ENCODE measurements at places on chromosomes 6 and 20. TPM values are rescaled to one million over a fixed set of nuclear protein-coding genes. Genes with fewer than 3 reads are reported as not detected.

- no peak for DNase-seq
Measured at GRCh38 chr20:60117065-60117464, 158.8 kb downstream of the CDH26 start.

- DNase-seq = no peak
Measured at GRCh38 chr6:169783971-169784820, 32.8 kb downstream of the ERMARD start.

DNA sequence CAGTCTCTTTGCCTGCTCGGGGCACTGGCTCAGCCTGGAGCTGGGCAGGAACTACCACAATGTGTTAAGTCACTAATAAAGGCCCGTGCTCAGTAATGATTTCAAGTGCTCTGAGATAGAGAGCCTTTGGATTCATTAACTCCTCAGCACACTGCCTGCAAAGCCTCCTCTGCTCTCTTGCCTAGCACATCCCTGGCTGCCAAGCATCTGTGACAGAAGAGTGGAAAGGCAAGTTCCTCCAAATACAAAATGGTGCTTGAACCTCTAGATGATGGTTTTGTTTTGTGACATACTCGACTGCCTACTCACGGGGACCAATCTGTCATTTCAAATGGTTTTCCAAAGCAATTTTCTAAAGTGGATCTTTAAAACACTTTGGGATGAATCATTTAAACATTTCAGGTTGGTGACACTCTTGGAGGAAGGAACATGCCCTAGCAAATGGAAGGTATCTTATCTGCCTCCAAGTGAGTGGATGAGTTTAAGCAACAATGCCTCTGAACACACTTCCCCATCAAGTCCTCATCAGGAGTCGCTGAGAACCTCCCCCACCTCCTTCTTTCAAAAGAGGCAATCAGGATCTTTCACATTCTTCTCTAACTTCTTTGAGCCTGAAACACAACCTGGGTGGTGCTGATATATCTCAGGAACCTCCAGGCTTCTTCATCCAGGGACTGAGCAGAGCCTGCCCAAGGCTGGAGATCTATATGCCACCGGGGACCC lies 35.8 kb downstream of the METTL24 start:
- DNase-seq = no peak

DNA sequence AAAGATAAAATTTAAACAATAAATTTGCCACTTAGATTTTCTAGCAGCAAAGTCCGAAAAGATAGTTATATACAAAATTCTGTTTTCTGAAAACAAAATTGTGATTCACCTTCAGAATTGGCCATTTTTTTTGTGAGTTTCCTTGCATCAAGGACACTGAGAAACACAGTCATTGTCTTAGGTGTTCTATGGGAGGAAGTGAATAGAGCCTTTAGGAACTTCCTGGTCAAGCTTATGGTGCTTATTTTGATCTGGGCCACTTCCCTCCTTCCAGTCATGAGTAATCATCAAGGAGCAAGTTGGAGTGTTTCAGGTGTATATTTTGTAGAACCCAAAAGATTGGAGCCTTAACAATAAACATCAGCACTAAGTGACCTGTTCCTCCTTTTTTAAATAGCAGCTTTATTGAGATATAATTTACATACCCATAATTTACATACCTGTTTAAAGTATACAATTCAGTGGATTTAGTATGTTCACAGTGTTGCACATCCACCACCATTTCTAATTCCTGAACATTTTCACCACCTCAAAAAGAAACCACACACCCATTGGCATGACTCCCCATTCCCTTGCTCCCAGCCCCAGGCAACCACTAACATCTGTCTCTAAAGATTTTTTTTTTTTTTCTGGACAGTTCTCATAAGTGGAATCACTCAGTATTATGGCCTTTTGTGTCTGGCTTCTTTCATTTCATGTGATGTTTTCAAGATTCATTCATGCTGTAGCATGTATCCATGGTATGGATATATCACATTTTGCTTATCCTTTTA lies 17.6 kb downstream of the TMEM74B start:
- DNase-seq = peak; percentile 10

DNA sequence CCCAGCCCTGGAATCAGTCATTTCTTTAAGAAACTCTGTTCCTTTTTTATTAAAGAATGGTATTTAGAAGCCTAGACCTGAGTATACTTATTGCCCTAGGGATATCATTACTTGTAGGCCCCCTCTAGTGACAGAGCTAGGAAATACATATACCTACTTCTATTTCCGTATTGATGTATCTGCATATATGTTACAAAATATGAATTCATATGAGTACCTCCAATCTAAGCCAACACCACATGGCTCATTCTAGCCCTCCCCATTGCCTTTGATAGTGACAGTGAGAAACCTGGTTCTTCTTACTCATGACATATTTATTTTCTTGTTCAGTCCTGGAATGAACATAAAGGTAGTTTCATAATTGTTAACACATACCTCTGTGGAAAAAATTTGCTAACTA lies 137.2 kb downstream of the FARS2 start:
- DNase-seq = peak; percentile 29

GRCh38 chr6:41258196-41258493 lies 28.3 kb downstream of the TREM1 start:
- DNase-seq = no peak

GRCh38 chr20:10708351-10709185 lies 34.8 kb upstream of the JAG1 start:
- peak; percentile 23 for DNase-seq

GRCh38 chr20:19947611-19948264 lies 69.4 kb upstream of the NAA20 start:
- peak; percentile 73 for DNase-seq

GRCh38 chr6:88780714-88781389 lies 182.6 kb downstream of the RNGTT start:
- DNase-seq = peak; percentile 58

DNA sequence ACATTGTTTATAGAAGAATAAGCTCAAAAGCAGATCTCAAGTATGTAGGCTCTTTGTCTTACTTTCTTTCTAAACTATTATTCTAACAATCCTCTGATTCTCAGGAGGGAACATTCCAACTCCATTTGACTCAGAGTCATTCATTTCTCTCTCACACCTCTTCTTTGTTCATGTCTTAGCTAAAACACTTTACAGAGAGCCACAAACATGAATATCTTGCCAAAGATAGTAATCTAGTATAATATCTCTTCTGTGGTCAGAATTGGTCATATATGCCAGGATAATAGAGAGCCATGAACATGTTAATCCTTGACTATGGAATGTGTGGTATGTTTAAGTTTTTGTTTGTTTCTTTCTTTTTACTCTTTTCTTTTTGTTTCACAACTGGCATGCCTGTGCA lies 456.0 kb upstream of the PTCHD4 start:
- DNase-seq = peak; percentile 27

- no peak for DNase-seq
Measured at GRCh38 chr20:46690219-46691106, 1.2 kb upstream of the TP53RK start.

DNA sequence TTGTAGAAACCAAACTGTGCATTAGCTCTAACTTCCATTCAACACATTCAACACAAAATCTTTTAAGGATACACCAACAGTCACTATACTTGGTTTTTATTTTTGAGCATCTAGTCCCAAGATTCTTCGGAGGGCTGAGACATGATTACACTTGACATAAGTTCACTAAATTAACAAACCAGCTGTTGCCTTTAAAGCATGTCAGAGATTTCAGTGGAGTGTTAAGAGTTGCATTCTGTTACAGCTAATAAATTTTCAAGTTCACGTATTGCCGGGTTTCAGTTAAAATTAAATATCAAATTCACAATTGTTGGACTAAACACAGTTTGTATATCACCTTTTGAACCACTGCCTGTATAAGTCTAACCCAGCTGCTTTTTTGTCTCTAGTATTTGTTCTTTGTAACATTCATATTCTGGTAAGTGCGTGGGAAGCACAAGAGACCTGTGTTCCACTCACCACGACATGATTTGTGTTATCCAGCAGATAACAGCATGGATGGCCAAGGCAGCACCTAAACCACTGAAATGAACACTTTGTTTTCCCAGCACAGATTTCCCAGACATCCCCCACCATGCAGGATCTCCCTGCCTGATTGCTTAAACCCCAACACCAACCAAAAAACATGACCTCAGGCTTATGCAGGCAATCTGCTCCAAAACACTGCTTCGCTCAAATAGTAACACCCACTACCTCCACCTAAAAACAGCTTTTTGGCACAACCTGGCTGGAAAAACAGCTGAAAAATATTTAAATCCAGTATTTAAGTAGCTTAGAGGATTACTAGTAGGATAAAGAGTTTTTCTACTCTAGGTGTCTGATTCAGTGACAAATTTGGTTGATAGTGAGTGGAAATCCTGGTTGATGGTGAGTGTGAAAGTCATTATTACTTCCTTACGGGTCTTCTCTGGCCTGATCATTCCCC lies 286.5 kb upstream of the NT5E start:
- DNase-seq = no peak

DNA sequence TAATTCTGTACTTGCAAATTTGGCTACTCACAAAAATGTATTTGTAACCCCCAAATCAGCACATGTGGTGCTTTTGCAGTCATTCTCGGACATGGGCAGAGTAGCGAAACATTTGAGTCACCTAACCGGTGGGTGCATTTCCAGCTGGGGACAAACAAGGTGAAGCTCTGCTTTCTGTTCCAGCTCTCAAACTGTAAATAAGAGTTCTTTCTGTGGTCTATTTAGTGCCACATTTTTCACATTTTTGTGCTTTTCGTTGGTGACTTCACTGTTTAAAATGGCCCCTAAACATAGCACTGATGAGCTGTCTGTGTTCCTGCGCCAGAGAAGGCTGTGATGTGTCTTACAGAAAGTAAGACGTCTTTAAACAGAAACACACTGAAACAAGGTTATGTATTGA lies 244.5 kb downstream of the CDC5L start:
- DNase-seq = no peak

DNA sequence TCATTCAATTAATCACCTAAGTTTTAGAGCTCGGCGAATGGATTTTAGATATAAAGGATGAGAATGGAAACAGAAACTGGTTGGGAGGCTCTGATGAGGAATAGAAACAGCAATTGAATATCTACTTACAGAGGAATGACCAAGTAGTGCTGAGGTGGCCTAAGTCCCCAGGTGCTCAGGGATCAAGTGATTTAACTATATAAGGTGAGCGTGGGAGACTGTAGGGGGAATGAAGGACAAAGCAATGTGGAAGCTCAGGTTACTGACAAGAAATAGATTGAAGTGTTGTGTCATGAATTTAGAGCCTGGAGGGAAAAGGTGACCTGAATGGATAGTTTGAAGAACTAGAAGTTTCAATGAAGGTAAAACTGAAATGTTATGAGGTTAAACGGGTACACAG lies 495.4 kb upstream of the SOX4 start:
- DNase-seq = no peak

- DNase-seq = no peak
Measured at GRCh38 chr6:124753562-124754105, 208.6 kb upstream of the RNF217 start.

DNA sequence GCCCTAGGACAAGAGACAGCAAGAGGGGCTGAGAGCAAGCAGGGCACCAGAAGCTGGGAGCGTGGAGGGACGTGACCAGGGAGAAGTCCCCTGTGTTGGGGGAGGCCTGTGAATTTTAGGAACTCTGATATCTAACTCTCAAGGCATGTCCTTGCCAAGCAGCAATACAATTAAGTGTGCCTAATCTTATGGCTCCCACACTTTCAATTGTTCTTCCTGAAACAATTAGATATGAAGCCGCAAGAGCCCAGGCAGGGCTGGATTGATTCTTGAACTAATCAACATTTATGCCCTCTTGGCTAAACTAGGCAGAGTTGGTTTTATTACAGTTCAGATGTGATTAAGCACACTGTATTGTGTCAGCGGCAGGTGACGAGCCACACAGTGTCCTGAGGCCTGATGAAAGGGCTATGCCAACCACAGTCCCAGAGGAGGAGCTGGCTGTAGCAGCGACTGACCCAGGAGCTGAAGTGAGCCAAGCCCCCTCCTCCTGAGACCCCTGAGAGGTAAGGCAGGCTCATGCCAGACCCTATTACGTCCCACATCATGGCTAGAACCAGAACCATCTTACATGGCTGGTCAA lies 4.2 kb upstream of the MAVS start:
- no peak for DNase-seq

DNA sequence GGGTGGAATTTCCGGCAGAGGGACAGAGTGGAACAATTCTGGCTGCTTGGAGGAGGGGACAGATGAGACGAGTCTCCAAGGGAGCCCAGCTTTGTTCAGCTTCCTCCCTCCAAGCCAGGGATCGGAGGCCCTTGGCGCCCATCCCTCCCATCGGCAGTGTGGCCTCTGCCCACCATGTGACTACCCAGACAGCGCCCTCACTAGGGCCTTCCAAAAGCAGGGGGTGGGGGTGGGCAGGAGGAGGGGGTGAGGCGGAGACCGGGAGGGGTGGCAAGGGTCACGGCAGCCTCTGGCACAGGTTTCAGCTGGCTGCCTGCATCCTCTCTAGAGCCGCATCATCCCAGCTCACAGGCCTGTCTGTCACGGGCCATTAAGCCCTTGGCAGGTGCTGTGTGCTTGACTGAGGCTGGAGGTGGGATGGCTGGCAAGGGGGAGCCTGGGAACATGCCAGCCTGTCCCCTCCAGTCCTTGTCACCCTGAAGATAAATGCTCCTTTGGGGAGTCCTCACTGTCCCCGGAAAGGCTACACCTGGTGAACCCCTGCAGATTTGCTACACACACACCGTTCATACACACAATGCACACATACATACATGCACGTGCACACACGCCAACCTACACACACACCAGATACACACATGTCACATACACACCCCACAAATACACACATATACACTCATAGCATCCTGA lies 6.2 kb upstream of the FGD2 start:
- no peak for DNase-seq

- DNase-seq = no peak
Measured at GRCh38 chr20:63337786-63338420, 23.2 kb downstream of the CHRNA4 start.

TLDC2 gene
- not detected for total RNA-seq

TCF15 gene
- total RNA-seq = not detected

C6orf132 gene
- total RNA-seq = not detected

FAM50B gene
- total RNA-seq = not detected

MUC22 gene
- not detected for total RNA-seq

HLA-DOA gene
- total RNA-seq = not detected

ADAM33 gene
- total RNA-seq = not detected
